ENCODE measurements at places on chromosomes 2 and 18.
A peak's percentile ranks its signal among the peaks of the same experiment; 100 is the strongest.

DNA sequence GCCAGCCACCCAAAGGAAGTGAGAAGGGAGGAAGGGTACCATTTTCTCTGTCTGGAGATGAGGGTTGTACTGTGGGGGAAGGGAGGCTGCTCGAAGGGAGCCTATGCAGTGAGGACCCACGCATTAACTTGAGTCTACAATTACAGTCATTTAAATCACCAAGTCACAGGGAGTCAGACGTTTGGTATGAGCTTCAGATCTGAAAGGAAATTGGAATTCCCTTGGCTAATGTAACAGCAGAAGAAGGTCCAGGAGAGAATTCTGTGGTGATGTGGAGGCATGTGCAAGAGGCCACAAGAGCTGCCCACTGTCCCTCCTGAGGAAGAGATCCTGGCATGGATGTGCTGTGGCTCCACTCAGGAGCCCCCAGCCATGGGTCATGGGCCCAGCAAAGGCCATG is 22.5 kb downstream of the DAPL1 start:
- DNase-seq: no peak

DNA sequence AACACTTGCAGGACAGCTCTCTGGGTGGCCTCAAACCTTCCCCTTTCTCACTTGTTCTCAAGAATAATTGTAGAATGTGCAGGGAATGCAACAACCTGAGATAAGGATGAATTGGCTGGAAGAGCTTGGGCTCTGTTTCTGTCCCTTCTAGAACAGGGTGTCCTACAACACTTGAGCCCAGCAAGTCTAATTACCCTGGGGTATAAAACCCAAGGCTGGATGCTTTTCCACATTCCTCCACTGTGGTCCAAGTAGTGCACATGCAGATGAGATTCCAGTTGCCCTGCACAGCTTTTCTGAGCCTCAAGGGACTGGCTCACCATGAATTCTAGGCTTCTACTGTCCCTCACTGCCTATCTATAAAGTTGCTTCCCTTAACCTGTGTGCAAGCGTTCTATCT is 140.8 kb upstream of the SPATS2L start:
- DNase-seq: no peak

GRCh38 chr18:66440433-66440832 is 163.5 kb downstream of the CDH19 start:
- no peak for DNase-seq

DNA sequence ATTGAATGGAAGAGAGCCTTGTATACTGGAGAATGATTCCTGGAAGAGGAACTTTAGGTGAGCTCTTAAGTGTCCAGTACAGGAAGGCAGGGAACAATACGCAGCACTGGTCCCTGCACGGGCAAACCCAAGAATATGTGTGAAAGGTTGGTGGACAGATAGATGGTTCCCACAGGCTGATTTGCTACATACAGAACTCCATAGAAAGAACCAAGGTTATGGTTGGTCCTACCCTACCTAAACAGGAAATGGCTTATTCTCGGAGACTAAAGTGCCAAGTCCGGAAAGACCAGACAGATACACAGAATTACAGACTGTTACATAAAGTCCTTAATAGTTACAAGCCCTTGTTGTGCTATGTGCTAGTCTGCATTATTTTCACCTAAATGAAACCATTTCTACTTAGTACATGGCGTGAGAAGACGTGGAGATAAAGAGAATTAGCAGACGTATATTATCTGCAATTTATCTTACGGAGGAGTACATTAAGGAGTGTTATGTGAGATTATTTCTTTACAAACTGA is 1.2 kb downstream of the REV1 start:
- peak; percentile 14 for DNase-seq

GRCh38 chr2:62408241-62408677 is 97.7 kb downstream of the TMEM17 start:
- no peak for DNase-seq

- no peak for DNase-seq
These were observed 20.1 kb downstream of the SERPINB12 start for GRCh38 chr18:63562284-63562683.
